ENCODE measurements at places on chromosomes 2 and 18.

- no peak for DNase-seq
These were observed 46.3 kb downstream of the PSD4 start for GRCh38 chr2:113219889-113220641.

DNA sequence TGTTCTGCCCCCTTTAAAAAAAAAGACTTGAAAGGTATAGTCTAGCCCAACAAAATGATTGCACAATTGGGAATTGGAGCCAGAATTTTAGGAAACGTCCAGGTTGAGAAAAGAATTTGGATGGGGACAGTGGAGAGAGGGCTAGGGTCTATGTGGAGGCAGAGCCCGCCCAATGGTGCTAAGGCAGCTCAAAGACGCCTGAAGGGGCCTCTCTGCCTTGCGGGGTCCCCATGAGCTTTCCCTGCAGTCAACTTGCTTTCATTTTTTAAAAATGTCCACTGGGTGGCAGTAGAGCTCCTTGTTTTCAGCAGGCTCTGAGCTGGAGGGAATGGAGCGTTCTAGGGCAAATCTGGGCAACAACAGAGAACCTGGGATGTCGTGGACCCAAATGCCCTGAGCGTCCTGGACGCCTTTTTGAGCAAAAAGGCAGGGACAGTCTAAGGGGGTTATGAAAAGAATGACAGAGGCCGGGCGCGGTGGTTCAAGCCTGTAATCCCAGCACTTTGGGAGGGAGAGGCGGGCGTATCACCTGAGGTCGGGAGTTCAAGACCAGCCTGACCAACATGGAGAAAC lies 40.2 kb upstream of the ITM2C start:
- peak; percentile 76 for DNase-seq

DNA sequence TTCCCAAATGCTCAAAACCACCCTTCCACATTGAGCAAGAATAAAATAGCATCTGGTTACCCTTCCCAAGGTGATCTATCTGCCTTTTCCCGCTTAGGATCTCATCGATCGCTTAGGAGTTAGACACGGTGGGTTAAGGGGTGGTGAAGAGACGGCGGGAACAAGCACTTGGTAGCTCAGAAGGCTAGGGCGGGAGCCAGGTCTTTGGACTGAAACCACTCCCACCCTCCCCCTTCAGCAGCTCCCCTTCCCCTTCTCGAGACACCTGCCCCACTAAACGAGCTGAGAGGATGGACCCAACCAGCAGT lies 513 bp downstream of the THOC1 start:
- no peak for DNase-seq

- peak; percentile 24 for DNase-seq
These were observed 56.0 kb downstream of the LIPG start for GRCh38 chr18:49617865-49618264.

- DNase-seq = no peak
These were observed 101.3 kb upstream of the NDUFV2 start for GRCh38 chr18:9001209-9001608.

DNA sequence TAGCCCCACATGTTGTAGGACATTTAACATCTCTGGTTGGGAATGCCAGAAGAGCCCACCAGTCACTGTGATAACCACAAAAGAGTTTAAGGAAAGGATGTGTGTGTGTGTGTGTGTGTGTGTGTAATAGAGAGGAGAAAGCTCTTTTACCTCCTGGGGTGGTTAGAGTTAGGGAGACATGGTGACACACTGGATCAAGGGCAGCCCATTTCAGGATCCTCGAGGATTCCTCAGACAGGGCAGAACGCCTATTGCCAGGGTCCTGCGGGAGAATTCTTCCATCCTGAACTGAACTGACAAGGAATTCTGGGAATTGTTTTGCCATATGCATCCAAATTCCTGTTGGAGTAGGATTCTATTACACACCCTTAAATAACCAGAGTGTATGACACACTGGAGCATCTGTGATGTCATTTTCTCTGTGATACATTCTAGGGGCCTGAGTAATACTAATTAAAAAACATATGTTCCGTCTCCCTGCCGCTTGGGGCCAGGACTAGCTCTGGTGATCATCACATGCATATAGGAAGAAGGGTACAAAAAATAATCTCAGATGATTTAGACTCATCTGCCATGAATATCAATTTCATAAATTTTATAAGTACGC lies 156.4 kb upstream of the MMADHC start:
- no peak for DNase-seq

GRCh38 chr2:160213511-160213910 lies 13.4 kb upstream of the ITGB6 start:
- no peak for DNase-seq

Data from activated CD8-positive, alpha-beta memory T cell treated with anti-CD3 and anti-CD28 coated beads for 24 hours (primary cell).